ENCODE measurements at places on chromosomes 5 and 9.
A peak's percentile ranks its signal among the peaks of the same experiment; 100 is the strongest.

- no peak for DNase-seq
Measured at GRCh38 chr5:65299861-65300260, 181.9 kb downstream of the ADAMTS6 start.

GRCh38 chr9:128160603-128160987 is 530 bp downstream of the BBLN start:
- DNase-seq, result peak; percentile 26

DNA sequence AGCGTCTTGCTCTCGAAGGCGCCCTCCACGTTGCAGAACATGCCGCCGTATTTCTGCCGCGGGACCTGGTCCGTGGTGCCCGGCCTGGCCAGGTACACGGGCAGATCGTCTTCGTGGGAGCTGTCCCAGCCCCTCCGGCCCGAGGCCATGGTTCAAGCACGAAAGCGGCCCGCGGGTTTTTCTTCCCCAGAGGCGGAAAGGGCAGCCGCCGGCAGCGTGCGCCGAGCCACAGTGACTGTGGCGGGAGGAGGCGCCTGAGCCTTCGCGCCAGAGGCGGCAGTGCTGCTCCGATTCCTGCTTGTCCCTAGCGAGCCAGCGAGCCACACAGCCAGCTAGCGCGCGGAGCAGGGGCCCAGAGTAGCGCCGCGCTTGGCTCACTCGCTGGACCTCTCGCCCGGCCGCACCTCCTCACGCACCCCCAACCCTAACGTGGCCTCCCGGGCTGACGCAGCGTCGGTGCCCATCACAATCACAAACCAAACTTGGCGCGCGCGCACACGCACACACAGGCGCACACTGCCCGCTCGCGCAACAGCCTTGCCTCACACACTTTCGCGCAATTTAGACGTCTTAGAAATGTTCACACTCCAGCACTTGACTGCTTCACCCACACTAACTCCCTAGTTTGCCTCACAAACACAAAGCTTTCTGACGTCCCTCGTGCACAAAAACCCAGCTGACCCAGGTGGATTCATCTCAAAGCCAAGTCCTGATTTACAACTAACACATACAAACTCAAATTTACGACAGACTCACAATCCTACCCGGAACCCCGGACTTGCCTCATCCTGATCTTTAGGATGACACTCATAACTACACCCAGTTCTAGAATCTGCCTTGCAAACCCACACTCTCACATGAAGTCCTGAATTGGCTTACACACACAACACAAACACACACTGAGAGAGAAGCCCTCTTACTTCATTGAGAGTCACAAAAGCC is at the start of gene DPYSL3:
DPYSL3 (minus strand) TSS at position 359 of the 942 bp plus-strand sequence; CDS start at position 149, 210 bp downstream.
- DNase-seq, result no peak

DNA sequence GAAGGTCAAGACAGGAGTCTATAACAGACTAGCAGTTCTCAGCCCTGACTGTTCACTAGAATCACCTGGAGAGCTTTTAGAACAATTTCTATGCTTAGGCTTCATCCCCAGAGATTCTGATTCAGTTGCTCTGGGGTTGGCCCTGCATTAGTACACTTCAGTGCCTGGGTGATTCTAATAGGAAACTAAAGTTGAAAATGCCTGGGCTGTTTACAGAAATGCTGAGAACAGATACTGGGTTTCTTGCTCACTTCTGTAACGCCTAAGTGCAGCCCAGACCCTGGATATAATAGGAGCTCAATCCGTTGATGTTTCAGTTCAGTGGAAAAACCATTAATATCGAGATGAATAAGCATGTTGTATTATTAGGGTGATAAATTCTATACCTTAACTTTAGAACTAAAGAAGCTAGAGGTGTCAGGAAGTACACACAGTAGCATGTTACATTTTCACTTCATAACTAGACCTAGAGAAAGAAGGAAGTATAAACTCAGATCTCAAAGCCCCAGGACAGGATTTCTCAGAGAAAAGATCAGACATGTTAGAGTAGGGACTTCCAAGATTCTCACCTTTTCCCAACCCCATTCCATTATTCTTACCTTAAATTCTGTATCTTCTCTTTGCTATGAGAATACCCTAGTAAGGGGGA is 20.4 kb downstream of the HAVCR2 start:
- DNase-seq, result no peak

GRCh38 chr5:761854-762710 is 22.4 kb downstream of the ZDHHC11B start:
- no peak for DNase-seq

DNA sequence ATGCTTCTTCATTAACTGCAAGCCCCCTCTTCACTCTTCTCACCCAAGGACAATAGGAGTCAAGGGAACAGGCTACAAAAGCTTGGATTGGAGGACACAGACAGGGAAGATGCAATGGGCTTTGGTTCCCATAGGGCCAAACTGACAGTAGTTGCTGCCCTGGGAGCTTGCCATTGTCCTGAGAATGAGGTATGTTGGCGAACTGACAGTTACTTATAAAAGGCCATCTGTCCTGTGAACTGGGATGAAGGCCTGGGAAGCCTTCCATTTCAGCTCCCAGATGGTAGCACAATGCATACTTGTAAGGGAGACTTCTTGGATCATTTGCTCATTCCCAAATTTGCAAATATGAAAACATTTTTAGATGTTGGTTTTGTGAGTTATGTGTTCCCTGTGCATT is 88.9 kb downstream of the SNCAIP start:
- DNase-seq, result no peak
